ENCODE measurements at places on chromosomes 16 and 17.

- DNase-seq, result peak; percentile 60
Observed at GRCh38 chr16:85752511-85753420, 1.9 kb upstream of the C16orf74 start.

GRCh38 chr17:17468217-17469010 lies 8.4 kb upstream of the MED9 start:
- no peak for DNase-seq

DNA sequence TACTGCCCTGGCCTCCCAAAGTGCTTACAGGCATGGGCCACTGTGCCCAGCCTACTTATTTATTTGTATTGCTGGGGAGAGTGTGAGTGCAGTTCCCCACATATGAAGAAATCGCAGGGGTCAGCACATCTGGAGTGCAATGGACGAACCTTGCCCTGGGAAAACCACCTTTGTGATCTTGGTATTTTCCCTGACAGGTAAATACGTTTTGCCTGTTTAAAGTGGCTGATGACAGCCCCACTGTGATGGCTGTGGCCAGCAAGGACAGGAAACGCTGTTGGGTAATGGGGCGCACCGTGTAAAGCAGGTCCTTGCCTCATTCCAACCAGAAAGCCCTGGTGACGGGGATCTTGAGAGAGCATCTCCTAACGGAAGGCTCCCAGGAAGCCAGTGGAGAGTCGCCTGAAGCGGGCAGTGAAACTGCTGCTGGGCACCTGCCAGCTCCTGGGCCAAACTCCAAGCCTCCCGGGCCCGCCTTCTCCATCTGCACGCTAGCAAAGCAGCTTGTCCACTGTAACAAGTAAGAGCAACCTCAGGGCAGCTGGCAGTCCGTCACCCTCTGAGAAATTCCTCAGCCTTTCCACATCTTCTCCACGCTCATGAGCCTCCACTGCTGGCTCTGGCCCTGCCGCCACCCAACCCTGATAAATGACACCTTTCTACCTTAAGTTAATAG lies 17.5 kb downstream of the EMC8 start:
- DNase-seq, result no peak

DNA sequence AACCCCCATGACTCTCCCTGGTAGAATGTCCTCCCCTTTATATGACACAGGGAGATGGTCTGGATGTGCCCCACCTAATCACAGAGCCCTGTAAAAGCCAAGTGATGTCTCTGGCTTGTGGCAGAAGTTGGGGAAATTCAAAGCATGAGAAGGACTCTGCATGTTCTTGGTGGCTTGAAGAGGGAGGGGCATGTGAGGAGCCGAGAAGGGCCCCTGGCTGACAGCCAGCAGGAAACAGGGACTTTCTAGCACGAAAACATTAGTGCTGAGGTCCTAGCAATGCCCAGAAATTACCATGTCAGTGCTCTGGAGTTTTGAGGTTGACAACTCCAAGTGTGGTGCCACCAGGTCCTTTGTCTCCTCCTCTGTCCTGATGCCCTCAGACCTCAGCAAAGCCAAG lies 75.9 kb downstream of the USP22 start:
- DNase-seq, result peak; percentile 60

- no peak for DNase-seq
Observed at GRCh38 chr16:27722892-27723450, 173.0 kb downstream of the KATNIP start.
